T-helper 1 cell (primary cell): ENCODE measurements at places on chromosomes 11 and 22.

GRCh38 chr11:125412509-125412908 is 83.6 kb downstream of the FEZ1 start:
- no peak for DNase-seq

DNA sequence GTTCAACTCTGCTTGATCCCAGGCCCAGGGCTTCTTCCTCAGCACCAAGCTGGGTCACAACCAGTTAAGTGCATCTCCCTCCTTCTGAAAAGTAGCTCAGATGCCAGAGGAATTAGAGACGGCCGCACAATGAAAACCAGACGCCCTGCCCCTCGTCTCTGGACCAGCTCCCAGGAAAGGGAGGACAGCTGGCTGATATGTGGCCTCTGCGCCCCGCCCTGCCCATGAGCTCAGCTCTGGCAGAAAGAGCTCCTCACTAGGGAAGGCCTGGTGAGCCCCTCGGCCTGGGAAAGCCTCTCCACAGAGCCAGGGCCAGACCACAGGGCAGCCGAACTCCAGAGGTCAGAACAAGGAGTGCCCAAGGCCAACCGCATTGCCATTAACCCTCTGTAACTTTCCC is 18.1 kb upstream of the SCGB1A1 start:
- DNase-seq: no peak

DNA sequence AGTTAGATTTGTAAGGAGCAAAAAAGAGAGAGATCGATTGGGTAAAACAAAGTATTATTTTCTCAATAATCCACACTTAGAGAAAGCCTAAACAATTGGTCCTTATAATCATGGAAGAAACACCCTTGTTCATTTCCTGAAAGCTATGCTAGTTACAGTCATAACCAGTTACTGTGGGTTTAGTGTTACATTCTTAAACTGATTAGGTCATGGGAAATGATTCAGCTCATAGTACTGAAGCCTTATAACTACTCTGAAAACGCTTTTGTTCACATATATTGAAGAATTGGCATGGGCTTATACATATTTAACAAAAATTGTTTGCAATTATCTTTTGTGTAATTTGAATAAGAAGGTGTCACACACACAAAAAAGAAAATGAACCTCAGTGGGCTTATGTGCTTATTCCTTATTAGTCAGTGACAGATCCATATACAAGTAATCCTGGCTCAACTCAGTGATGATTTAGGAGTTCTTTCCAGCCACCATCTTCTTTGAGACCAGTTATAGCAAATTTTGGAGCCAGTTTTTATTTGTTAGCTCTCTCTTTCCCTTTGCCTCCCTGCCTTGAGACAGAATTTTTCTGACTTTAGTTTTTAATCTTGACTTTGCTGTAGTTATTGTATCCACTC is 198.5 kb upstream of the CTSC start:
- no peak for DNase-seq

DNA sequence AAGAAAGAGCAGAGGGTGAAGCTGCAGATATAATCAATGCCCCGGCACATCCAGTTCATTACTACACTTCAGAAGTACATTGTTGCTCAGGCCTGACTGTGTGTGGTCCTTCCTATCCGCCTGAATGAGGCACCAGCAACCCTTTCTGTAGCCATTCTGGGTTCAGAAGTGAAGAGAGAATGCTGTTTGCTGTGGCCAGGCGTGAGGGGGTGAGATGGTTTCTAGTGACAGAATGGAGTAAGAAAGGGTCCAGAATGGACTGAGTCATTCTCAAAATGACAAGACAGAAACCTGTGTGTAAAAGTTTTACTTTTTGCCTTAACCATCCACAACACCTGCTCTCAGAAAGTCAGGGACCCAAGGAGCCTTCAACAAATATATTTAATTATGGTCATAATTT is 334.8 kb downstream of the GUCY1A2 start:
- DNase-seq: no peak

GRCh38 chr11:118050208-118050891 is 26.5 kb upstream of the TMPRSS4 start:
- no peak for DNase-seq

DNA sequence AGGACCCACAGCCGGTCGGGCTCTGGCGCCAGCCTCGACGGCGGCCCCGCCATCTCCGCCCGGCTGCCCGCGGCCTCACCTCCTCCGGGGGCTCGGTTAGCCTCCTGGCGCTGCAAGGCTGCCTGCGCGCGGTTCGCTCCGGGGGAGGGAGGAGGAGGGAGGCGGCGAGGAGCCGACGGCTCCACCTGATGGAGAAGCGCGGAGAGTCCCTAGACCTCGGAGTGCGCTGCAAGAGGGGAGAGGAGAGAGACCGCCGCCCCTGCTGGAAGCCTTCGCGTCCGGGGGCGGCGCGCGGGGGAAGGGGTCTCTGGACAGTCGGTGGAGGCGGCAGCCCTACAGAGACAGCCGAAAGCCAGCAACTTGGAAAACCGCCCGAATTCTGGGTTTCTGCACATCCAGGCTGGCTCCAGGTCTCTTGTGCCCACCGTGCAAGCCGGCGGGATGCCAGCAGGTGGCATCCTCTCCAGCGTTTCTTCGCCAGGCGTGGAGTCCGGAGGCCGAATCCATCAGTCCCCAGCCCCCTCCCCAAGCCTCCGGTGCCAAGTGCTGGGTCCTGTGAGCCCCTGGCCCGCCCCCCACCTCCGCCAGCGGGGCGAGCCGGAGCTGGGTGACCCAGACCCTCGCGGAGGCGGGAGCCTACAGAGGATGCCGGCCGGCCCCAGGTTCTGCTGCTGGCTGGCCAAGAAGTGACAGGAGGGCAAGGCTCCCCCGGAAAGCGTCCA is 2.9 kb upstream of the KIRREL3 start:
- no peak for DNase-seq

DNA sequence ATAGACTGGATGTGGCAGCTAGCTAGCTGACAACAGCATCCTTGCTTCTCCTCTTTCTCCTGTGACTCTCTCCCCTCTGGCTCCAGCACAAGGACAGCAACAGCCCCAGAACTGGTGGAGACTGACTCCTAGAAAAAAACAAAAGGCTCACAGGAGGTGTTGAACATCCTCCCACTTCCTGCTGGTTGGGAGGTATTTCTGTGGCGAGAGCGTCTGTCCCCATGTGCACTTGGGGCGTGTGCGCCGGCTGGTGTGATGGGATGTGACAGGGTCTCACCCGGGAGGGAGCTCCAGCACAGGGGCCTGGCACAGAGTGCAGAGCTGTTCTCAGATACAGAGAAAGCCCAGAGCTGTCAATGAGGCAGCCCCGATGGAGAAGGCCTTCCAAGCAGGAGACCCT is 107.2 kb upstream of the E2F8 start:
- no peak for DNase-seq

DNA sequence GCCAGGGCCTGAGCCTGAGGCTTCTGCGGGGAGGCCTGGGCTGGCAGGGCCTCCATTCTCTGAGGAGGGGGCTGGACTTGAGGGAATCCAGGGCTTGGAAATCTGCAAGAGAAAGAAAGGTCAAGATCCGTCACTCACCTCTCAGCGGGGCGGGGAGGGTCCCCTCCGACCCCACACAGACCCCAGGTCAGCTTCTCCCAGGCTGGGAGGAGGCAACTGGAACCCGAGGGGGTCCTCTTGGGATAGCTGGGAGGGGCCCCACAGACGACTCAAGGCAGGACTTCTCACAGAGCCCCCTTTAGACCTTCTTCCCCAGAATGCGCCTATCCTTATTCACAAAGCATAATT is 11.0 kb downstream of the TNKS1BP1 start:
- no peak for DNase-seq

DNA sequence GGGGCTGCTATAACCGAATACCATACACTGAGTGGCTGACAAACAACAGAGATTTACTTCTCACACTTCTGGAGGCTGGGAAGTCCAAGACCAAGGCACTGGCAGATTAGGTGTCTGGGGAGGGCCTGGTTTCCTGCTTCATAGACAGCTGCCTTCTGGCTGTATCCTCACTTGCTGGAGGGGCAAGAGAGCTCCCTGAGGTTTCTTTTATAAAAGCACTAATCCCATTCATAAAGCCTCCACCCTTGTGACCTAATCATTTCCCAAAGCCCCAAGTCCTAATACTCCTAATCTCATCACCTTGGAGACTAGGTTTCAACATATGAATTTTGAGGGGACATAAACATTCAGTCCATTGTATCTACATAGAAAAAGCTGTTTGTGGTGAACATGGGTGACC is 131.8 kb downstream of the KIRREL3 start:
- DNase-seq: no peak

DNA sequence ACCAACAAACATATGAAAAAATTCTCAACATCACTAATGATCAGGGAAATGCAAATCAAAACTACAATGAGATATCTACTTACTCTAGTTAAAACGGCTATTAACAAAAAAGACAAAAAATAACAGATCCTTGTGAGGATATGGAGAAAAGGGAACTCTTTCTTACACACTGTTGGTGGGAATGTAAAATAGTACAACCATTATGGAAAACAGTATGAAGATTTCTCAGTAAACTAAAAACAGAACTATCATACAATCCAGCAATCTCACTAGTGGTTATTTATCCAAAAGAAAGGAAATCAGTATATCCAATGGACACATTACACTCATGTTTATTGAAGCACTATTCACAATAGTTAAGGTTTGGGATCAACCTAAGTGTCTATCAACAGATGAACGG is 3.9 kb downstream of the HBE1 start:
- DNase-seq: no peak

DNA sequence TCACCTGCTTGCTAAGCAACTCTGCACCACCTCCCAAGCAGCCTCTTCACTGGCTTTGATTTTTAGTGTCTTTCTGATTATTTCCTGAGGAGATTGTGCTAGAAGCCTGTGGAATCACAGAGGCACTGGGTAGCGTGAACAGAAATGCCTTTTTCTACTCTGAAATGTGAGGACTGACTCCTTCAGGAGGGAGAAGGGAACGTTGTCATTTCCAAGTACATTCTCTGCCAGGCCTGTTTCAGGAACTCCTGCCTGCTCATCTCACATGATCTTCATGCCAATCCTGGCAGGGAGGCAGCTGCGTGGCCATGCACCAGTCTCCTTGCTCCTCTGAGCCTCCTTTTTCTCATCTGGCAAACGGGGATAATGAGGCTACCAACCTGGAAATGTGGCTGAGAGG is 49.8 kb upstream of the PRDM11 start:
- no peak for DNase-seq

- no peak for DNase-seq
Measured at GRCh38 chr22:44279069-44279360, 33.7 kb downstream of the SHISAL1 start.

DNA sequence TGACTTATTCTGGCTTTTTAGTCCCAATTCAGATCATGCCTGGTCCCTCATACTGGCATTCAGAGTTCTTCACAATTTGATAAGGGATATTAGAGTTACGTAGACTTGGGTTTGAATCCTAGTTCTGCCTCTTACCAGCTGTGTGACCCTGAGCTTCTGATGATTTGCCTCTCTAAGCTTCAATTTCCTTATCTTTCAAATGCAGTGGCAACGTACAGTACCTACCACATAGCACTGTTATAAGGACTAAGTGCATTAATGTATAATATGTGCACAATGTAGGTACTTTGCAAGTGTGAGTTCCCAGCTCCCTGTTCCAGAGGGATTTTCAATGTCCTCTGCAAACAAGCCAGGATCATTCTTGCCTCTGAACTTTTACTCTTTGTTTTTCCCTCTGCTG is 7.3 kb downstream of the RHOG start:
- DNase-seq: no peak

DNA sequence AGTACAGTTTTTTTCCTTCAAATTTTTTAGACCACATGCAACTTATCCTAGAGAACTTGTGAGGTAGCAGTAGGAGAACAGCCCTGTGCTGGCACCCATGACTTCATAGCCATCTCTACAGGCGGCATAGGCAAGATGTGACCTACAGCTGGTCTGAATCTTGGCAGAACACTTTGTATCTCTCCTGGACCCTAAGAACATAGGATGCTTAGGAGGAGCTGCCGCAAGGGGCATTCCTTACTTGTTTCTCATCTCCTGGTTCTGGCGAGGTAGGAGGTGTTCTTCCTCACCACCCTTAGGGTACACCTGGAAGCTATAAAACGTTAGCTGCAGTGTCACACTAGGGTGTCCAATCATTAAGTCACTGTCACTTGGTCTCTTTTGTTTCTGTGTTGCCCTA is 16.4 kb downstream of the CWC15 start:
- DNase-seq: no peak

GRCh38 chr11:47510209-47510608 is 42.7 kb downstream of the CELF1 start:
- DNase-seq: no peak

DNA sequence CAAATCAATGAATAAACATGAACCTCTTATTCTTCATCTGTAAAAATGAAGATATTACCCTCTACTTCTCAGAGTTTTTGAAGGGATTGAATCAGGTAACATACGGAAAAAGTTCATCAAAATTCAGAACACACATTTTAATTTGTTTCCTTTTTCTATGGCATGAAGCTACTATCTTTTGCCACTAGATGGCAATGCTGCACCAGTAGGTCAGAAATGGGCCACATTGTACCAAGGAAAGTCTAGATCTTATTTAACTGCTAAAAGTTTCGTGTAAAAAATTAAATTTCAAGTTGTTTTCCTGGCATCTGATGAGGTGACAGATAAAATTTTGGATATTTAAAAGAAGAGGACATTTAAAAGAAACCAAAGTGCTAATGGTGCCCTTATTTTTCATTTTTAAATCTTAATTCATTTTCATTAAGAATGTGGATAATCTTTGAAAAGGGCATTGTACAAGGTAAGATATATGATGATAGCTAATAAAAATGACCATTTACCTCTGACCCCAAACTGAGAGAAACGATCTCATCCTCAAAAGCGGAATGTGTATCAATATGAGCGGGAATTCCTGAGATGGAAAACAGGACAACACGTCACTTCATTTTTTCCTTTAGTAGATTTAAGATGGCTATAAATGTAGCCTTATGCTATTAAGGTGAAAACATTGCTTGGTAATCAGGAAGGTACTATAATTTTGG is 16.1 kb downstream of the ALKBH8 start:
- DNase-seq: no peak

DNA sequence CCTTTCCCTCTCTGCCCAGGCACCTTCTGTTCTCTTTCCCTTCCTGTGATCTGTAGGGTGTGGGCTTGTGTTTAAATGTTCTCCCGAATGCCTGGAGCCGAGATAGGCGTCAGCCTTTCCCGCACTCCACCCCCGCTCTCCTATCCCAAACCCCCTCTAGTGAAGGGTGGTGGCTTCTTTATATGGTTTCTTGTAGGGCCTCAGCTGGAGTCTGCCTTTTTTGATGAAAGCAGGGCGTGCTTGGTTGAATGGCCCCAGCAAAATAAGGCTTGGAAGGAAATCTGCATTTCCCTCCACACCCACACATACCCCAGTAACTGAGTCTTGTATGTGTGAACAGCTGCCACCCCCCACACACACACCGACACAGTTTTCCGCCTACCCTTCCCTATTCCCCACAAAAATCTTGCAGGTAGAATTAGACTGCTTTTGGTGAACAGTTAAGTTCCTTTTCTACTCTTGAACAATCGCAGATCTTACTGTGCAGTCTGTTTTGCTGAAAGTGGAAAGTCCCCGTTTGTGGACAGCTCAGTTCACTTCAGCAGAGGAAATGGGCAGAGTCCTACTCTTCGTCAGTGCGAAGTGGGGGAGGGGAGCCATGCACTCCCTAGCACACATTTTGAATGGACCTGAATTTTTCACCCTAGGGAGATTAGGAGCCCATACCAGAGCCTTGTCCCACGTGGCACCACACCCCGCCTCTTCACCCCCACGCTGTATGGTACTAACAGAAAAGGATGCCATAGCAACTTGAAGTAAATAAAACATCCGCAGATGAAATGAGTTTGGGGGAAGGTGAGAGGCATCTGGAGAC is 25.5 kb upstream of the GRK2 start:
- DNase-seq: peak; percentile 83

- DNase-seq: no peak
Measured at GRCh38 chr11:64503186-64503753, 87.8 kb upstream of the SLC22A12 start.

GRCh38 chr22:31160328-31160978 is 471 bp downstream of the RNF185 start:
- no peak for DNase-seq
